ENCODE measurements at places on chromosomes 2 and 18.
A peak's percentile ranks its signal among the peaks of the same experiment; 100 is the strongest.

DNA sequence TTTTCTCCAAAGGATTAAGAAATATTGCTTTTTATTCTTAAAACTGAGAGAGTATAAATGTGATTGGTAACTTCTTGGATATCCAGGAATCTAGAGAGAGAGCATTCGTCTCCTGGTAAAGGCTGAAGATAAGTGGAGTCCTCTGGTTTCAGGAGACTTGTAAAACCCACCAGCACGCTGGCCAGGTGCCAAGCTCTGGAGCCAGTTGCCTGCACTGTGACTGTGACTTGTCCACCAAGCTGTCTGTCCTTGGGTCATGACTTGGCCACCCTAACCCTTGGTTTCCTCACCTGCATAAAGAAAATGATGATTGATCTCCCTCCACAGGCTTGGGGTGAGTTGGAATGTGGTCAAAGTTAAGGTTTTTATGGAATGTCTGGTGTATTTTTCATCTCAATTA is 185.4 kb upstream of the NCKAP5 start:
- no peak for DNase-seq

DNA sequence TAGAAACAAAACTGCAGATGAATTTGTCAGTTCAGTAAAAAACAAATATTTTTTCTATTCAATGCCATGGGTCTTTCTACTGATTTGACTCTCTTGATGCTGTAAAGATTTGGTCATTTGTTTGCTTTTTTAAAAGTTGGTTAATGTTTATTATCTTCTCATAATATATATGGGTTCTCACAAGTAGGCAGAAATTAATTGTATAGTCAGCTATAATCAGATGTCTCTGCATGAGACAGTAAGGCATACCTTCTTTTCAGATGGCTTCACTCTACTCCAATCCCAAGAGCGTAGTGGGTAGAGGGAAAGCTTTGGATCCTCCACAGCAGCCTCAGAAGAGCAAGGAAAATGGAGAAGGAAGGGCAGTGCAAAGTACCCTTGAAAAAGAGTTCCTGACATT is 1202.9 kb upstream of the CELF4 start:
- DNase-seq = no peak

DNA sequence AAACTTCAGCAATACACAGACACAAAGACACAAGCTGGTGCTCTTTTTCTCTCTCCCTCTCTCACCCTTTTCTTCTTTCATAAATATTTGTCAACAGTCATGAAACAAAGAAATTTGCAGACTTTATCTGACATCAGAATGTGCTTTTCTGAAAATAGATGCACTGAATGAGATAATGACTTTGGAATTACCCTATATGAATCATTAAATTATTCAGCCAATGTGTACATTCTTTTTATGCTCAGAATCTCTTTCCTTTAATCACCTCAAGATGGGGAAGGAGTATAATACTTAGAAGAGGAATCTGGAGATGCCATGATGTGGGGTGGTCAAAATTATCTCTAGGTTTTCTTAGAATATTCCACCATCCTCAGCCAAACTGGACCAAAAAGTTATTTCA is 289.9 kb downstream of the LRRTM1 start:
- DNase-seq = no peak

- DNase-seq = peak; percentile 64
Measured at GRCh38 chr2:199488772-199489400, 31.1 kb upstream of the SATB2 start.

- peak; percentile 13 for DNase-seq
Measured at GRCh38 chr2:241803387-241804325, 5.3 kb upstream of the NEU4 start.

GRCh38 chr2:240320204-240320993 is 115.1 kb upstream of the GPC1 start:
- DNase-seq = no peak

- DNase-seq = no peak
Measured at GRCh38 chr2:62042944-62043343, 137.5 kb downstream of the COMMD1 start.

DNA sequence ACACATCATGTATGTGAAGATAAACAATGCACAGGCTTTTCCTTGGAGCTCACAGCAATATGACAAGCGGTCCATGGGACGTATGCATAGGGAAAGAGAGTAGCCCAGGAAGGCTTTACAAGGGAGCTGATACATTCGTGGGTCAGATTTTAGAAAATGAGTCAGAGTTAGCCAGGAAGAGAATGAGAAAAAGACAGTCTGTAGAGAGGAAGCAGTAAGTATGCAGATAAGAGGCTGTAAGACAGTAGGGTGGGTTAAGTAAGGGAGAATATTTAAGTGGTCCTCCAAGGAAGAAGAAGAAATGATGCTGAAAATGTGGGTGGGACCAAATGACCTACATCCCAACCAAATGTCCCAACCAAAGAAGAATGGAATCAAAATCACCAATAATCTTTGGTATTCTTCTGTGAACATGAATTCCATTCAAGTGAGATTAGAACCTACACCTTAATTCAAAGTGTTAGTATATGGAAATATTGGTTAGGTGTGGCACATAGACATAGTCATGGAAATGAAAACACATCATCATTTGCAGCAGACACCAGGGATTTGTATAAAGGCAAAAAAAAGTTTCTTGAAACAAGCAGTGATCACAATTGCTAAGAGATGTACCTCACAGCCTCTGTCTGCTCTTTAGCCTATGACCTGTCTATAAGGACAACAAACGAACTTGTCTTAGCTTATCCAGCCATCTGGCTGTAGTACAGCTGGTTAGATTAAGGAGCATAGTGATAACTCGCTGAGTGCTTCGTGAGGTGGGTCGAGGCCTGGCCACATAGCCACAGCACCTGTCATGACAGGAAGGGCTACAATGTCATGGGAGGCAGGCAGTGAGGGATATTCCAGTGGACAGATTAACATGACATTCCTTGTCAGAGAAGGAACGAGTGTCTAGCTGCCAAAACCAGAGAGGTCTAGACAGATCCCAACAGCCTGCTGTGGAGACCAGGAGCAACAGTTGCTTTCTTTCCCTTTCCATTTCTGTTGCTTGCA is 133.6 kb downstream of the ALK start:
- no peak for DNase-seq

- peak; percentile 89 for DNase-seq
Measured at GRCh38 chr2:70948337-70949003, 12.8 kb downstream of the ATP6V1B1 start.

DNA sequence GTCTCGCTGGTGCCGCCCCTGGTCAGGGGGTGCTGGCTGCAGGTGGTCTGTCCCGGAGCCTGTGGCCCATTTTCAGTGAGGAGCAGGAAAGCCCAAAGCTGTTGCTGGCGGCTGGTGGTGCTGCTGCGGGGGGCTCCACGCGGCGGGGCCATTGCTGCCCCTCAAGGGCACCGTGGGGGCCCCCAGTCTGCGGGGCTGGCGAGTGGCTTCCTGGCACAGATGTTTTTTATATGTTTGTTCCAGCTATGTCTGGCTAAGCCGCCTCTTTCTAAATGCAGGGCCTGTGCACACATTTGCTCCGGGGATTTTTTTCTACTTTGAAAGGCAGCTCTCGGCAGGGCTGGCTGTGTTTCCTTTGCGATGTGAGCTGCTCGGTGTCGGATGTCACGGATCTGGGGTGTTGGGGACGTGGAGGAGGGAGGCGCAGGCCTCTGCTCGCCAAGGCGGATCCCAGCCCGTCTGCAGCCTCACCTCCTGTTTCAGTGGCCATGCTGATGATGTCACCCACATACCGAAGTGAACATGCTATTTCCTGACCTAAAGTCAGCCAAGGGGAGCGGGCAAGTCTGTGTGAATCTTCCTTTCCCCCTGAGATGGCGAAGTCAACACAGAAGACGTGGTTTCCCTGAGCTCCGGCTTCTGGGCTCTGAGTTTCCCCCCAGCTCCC is 112.0 kb upstream of the CTDP1 start:
- peak; percentile 78 for DNase-seq

DNA sequence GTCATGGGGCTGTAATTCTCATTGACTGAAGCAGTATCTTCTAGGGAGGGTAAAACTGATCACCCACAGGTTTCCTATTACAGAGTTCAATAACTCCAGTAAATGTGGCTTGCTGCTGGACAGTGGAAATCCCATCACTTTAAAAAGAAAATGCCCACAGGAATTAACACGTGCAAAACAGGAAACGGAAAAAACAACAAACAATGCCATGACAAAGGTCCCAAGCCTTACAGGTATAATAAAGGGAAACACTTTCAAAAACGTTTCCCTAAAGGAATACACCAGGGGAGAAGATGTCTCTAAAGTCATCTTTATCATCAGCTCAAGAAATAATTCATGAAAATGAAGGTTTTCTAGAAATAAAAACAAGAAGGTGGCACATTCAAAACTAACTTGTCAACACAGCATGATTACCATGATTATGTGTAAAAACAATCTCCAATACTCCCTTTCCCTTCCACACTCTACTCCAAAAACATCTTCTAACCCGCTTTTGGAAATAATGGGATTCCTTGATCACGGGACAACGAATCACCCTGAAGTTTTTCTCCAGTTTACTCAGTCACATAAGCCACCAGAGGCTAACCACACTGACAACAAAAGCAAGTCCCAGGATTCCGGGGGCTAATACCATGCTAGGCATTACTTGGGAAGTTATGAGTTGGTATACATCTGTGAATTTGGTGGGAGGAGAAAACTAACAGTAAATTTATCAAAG is 167.9 kb downstream of the TCF4 start:
- no peak for DNase-seq

DNA sequence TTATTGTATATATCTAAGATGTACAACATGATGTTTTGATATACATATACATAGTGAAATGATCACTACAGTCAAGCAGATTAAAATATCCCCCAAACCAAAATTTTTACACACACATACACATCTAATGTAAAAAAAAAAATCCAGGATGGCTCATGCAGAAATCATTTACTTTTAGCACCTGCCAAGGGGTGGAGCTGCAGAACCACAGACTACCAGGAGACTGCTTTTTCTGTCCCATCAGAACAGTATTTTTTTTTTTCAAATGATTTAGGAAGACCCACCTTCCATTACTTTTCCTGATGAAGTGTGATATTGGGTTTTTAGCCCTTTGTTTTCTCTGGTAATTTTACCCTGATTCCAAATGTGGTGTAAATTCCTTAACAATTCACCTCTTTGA is 61.9 kb downstream of the AQP4 start:
- DNase-seq = no peak

- DNase-seq = no peak
Measured at GRCh38 chr2:128756365-128756717, 437.7 kb upstream of the HS6ST1 start.

- DNase-seq = no peak
Measured at GRCh38 chr18:62164855-62165487, 21.9 kb downstream of the PIGN start.

- DNase-seq = no peak
Measured at GRCh38 chr2:39020383-39020782, 100.5 kb downstream of the SOS1 start.

DNA sequence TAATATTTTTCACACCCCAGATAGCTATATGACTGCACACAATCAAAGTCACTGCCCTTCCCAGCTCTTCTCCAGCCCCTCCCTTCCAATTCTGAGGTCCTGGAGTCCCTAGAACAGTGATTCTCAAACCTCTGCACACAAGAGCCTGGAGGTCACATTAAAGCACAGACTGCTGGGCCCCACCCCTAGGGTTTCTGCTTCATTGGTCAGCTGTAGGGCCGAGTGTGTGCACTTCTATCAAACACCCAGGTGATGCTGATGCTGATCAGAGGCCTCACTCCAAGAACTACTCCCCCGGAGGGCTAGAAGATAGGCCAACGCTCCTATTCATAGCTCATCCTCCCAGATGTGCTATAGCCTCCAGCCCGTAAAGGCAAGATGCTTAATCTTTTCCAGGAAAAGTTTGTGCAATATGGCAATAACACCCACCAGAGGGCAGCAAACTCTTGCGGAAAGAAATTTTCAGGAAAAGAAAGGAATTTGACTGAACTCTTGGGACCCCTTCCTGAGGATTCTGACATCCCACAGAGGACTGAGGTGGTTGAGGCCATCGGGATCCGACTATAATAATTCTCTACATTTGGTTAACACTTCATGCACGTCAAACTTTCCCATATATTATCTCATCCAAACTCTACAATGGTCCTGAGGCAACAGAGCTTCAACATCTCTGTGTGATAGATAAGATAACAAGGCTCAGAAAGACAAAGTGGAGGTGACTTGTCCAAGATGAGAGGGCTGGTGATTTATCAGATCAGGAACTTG is 194.2 kb upstream of the PKDCC start:
- peak; percentile 70 for DNase-seq

DNA sequence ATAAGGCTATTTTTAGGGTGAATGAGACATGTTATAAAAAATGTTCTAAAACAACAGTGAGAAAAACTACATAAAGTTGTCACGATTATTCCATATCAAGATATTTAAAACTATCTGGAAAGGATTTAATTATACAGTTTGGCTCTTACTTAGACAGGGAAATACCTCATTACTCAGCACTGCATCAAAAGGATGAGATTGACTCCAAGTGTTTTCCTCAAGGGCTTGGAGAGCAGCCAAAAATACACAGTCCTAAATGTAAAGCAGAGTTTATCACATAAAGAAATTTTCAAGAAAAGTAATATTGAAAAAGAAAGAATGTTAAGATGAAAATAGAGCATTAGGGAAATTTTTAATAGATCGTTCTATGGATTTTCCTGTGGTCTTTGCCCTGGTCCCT is 285.5 kb upstream of the NETO1 start:
- DNase-seq = no peak

- DNase-seq = no peak
Measured at GRCh38 chr2:162826921-162827320, 11.6 kb downstream of the KCNH7 start.

Data from nephron progenitor cell (in vitro differentiated cells).